Stimulated activated CD4-positive, alpha-beta T cell treated with anti-CD3 and anti-CD28 coated beads, Interleukin-1b, Interleukin-23, amount 100 ng/mL, for 1 hour (primary cell): ENCODE measurements at places on chromosomes 2 and 18.

- DNase-seq = no peak
Observed at GRCh38 chr2:206805887-206806607, 40.6 kb downstream of the FASTKD2 start.

- no peak for DNase-seq
Observed at GRCh38 chr18:68662754-68663153, 52.2 kb downstream of the TMX3 start.

- no peak for DNase-seq
Observed at GRCh38 chr2:125643128-125643527, 1012.8 kb upstream of the GYPC start.

DNA sequence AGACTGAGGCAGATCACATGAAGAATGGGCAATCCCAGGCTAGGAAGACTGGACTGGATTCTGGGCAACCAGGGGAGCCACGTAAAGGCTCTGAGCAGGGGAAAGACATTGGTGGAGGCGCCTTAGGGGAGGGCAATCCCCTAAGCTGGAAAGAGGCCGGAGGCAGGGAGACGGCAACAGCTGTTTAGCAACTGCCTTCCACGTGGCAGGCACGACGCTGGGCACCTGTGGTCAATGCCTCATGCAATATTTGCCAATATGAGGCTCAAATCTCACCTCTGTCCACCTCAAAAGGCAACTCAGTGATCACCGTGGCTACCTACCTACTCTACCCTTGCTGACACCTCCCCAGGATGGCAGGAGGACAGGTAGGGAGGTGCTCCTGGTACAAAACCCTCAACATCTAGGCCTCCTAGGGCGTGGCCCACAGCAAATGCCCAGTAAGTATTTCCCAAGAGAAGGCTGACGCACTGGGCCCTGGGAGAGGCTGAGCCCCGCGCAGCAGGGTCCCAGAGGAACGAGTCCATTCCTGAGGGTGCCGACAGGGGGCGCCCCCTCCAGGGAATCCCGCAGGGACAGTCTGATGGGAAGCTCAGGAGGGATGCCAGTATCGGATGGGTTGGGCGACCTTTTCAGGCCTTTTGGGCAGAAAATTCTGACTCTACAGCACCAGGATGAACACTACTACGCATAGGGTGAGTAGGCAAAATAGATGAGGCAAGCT lies 8.9 kb downstream of the BOLA3 start:
- no peak for DNase-seq

DNA sequence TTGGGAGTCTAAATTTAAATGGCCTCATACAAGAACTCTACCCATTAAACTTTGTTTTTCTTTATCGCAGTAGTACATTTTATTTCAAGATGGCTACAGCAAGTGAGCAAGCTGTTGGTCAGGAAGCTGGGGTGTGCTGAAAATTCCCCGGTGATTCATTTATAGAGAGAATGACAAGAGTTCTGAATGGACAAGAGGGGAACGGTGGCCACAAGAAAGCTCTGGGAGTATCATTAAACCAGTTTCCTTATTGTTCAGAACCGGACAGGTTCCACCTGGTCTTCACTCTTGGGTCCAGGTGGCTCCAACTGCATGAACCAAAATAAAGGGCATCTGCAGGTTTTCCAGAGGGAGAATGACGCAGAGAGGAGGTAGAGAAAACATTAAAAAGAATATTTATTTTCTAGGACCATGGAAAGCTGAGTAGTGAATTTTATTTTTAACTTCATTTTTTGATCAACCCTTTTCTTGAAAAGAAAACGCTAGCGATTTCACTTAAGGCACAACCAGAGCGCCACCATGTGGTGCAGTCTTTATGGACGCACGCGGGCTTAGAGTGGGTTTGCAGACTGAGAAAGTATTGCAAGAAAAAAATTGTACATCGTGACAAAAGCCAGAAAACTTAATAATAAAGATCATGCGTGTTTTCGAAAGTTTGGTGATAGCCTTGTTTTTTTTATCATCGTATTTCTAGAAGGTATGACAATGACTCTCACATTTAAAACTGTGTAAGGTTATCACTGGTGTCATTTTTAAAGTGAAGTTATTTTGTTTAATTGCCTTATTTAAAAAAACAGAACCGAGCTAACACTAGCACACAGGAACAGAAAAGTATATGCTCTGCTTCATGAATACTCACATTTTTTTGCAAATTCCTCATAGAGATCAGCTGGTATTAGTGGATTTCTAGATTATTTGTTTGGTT lies 97.9 kb upstream of the NOL4 start:
- DNase-seq = no peak

- no peak for DNase-seq
Observed at GRCh38 chr2:71596011-71596410, 142.7 kb downstream of the DYSF start.

DNA sequence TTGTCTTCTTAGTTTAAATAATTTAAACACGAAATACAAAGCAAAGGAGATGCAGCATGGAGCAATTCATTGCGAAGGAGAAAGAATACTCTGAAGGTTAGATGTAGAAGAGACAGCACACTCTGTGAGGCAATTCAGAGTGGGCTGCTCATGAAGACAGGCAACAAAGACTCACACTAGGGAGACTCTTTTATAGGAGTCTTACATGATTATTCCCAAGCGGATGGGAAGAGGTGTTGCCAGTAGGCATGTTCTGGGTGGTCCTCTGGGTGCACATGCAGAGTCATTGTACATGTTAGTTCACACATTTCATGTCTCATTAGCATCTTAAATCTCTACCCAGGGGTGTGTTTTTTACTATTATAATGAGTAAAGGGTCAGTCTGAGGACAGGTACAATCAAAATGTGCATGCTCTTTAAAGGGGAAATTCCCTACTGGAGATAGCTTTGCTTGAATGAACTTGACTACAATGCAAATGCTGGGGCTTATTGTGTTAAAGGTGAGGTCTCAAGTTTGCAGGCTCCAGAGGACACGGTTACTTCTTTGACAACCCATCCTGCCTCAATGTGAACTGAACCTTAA lies 275.5 kb downstream of the CDH19 start:
- no peak for DNase-seq

- no peak for DNase-seq
Observed at GRCh38 chr2:68645523-68645922, 2.1 kb downstream of the PROKR1 start.

- DNase-seq = no peak
Observed at GRCh38 chr18:75809926-75810255, 382.4 kb upstream of the SMIM21 start.

DNA sequence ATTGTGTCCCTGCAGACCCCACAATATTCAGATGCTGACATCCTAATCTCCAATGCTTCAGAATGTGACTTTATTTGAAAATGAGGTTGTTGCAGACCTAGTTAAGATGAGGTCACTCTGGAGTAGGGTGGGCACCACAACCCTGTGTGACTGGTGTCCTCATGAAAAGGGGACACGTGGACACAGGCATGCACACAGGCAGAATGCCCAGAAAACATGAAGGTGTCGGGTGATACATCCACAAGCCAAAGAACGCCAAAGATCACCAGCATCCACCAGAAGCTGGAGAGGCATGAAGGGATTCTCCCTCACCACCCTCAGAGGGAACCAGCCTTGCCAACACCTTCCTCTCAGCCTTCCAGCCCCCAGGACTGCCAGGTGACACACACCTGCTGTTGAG lies 69.3 kb downstream of the AFF3 start:
- no peak for DNase-seq

DNA sequence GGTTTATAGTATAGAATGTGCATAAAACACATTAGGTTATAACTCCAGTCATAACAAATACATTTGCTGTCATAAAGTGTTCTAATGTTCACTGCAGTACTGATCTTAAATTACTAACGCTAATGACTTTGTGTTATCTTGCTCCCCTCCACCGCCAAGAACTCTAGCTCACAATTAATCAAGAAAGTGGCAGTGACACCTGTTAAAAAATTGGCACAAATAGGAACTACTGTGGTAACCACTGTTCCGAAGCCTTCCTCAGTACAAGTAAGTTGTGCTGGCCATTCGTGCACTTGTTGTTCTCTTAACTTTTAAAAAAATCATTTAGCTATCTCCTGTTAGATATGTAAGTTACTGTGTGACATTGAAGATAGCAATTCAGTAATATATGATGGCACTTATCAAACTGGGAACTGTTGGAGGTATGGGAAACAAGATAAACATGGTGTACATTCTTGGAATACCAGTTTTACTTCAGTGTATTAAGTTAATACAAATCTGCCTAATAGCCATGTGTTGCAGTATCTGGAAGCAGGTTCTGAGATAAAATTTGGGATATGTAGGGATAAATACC lies 41.2 kb downstream of the TAF4B start:
- DNase-seq = no peak

- DNase-seq = no peak
Observed at GRCh38 chr2:114518738-114519137, 76.3 kb downstream of the DPP10 start.

GRCh38 chr2:25756536-25756935 lies 83.2 kb upstream of the DTNB start:
- DNase-seq = no peak

DNA sequence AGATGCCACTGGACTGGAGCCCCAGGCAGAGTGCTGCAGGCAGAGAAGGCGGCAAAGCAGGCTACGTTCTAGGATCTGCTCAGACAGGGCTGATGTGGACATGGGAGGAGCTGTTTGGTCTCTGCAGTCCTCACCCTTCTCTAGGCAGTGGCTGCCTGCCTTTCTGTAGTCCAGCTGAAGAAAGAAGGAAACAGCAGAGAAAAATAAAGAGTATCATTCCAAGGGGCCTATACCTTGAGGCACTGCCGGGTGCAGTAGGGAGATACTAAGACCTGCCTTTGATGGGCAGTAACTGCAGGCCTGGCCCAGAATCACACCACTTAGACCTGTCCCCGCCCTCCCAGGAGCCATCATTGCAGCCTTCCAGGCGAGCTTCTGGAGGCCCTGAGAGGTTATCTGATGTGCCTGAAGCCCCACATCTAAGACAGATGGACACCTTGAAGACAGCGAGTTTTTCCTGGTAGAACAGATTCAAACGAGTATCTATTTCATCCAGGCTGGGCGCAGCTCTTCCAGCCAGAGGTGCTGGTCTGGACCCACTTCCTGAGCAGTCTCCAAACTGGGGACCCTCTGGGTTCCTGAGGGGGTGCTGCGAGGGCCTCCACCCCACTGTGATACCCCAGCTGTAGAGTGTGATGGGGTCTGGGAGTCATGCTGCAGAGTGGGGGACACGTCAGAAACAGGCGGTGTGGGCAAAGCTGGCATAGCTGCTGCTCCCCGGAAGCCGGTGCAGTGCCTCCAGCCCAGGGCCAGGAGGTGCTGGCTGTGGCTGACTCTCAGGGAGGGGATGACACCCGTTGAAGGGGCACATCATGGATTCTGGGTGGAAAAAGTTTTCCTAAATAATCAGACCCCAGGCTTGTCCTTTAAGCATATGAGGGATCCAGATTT lies 87.3 kb upstream of the OTOS start:
- no peak for DNase-seq

DNA sequence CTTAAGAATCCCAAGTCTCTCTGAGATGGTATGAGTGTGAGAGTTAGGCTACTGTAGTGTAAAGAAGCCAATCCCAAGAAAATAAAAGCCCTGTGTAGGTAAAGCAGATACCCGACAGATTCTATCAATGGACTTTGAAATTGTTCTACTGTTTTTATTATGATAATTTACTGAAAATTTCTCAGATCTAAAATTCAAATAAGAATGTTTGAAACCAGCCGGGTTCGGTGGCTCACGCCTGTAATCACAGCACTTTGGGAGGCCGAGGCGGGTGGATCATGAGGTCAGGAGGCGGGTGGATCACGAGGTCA lies 208.3 kb upstream of the SPRED2 start:
- DNase-seq = no peak

- DNase-seq = no peak
Observed at GRCh38 chr18:79457239-79457638, 61.5 kb downstream of the NFATC1 start.

DNA sequence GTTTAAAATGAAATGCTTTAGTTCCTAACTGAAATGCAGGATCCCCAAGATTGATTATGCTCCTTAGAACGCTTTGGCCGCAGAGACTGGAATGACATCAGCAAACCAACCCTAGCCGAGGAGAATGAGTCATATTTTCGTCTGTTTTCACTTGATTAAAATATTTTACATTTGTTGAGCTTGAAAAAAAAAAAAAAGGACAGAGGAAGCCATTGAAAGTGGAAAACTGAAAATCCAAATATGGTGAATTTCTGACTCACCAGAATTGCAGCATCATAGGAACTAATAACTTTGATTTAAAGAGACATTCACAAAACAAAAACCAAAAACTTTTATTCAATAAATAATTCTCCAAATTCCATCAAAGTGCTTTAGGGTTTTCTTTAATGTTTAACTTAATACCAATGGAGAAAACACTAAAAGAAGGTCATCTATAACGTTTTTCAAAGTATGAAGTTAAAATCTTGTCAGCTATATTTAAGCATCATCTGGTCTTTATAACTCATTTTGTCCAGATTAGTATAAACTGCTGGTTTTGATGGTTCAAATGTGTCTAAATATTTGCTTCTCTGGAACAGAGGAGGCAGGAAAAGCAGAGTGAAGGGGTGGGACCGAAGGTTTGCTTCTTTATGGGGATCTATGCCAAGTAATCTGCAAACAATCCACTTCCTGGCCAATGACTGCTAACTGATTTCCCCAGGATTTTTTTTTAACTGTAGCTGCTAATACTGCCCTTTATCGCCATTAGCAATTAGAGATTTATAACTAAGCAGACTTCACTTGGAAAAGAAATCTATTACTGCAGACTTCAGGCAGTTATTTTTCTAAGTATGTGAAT lies 30.9 kb upstream of the COL5A2 start:
- no peak for DNase-seq

- DNase-seq = no peak
Observed at GRCh38 chr2:18182861-18183260, 304.4 kb downstream of the KCNS3 start.

GRCh38 chr2:55416786-55417568 lies 2.7 kb downstream of the CCDC88A start:
- no peak for DNase-seq

GRCh38 chr2:9720352-9721093 lies 89.7 kb upstream of the YWHAQ start:
- no peak for DNase-seq

DNA sequence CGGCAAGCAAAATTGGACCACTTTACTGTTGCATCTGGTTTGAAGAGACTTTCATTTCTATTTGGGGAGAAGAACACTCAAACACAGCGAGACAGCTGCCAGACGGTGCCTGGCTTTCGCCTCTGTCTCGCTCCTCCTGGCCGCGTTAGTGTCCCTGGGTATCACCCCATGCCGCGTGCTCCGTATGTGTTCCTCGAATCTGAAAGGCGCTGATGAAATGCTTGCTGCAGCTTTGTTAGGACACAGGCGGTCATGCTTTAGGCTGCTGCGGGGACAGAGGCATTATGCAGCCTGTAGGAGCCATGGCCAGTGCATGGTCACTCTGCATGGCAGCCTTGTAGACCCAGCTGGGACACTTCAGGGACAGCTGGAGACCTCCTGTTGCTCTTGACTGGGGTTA lies 53.9 kb downstream of the LDLRAD4 start:
- no peak for DNase-seq

DNA sequence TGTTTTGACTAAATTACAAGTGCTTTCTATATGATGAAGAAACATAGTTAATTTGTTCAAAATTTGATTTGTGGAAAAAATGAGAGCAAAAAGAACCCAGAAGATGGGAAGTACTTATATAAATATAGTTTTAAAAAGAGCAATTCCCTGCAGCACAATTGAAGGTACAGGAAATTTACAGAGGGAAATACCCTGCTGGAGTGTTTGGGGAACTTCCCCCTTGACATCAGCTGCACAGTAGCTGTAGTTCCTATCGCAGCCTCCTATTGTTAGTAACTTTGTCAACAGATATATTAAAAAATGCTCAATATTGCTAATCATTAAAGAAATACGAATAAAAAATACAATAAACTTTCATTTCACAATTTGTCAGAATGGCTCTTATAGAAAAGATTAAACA lies 1118.8 kb upstream of the ZEB2 start:
- no peak for DNase-seq
